Mucosa of descending colon (tissue), 3 donors: ENCODE measurements at places on chromosomes 5 and 9.

GRCh38 chr5:116315531-116315930, 230.7 kb downstream of the COMMD10 start:
- no peak for DNase-seq

DNA sequence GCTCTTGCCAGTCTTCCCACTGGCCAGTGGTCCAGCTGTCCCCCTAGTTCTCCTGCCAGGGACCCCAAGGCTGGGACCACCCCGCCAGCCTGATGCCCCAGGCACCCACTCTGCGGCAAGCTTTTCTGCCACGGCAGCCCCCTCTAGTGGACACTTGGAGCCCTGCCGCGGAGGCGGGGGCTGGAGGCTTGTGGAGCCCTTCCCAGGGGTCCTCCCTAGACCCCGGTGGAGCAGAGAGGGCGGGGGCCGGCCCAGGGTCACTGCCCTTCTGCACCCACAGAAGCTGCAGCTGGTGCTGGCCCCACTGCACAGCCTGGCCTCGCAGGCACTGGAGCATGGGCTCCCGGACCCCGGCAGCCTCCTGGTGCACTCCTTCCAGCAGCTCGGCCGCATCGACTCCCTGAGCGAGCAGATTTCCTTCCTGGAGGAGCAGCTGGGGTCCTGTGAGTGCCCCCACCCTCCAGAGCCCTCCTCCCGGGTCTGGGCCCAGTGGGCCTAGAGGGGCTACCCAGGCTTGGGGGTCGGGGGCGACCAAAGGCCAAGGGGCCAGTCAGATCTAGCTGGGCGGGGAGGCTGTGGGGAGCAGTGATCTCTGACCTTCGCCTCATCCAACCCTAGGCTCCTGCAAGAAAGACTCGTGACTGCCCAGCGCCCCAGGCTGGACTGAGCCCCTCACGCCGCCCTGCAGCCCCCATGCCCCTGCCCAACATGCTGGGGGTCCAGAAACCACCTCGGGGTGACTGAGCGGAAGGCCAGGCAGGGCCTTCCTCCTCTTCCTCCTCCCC, 9.1 kb downstream of the EGFL7 start:
- peak; percentile 57 for DNase-seq

DNA sequence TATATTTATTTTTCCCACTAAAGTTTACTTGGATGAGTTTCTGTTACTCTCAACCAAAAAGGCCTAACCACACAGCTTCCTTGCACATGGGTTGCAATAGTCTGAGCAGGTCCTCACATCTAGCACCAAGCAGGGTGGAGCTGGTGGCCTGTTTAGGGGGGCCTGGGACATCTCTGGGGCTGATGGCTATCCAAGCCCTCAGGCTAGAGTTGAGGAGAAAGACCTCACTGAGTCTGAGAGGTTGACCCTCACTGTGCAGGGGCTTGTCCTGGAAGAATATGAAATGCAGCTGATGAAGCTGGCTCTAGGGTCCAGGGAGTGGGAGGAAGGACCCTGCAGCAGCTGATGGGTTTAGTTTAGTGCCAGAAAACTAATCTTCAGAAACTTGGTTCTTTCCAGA, 217.1 kb upstream of the MVB12B start:
- no peak for DNase-seq

DNA sequence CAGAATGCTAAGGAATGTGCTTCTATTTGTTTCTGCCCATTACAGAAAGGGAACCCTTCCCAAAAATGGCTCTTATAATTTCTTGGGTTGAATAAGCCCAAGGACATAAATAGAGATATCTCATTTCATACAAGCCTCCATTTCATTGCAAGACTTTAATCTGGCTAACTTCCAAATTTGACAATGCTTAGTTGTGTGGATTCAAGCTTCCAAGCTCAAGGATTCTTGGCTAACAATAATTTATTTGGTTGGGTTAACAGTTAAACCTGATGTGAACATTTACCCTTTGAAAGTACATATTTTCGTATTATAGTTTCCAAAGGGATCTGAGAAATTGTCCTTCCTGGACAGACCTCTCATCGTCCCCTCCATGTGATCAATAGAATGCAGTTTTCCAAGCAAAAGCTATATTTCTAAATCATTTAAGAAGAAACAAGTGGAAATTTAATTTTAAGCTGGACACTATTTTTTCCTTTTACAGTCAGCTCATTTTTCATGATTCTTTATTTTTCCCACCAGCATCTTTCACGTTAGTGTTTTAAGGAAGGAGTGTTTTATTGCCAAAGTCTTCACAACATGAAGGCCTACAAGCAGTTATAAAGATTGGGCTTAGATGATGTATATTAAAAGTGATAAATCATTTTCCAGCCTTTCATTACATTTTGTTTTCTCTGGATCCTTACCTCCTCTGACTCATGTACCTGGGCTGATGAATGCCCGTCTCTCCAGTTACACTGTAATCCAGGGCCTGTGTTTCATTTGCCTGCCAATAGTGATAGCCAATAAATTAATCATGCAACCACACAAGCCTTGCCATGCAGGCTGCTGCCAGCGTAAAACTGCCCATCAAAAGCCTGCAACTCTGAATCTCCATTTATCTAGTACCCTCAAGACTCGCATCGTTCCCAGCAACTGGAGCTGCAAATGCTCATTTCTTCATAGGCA, 176.7 kb downstream of the NTRK2 start:
- no peak for DNase-seq

DNA sequence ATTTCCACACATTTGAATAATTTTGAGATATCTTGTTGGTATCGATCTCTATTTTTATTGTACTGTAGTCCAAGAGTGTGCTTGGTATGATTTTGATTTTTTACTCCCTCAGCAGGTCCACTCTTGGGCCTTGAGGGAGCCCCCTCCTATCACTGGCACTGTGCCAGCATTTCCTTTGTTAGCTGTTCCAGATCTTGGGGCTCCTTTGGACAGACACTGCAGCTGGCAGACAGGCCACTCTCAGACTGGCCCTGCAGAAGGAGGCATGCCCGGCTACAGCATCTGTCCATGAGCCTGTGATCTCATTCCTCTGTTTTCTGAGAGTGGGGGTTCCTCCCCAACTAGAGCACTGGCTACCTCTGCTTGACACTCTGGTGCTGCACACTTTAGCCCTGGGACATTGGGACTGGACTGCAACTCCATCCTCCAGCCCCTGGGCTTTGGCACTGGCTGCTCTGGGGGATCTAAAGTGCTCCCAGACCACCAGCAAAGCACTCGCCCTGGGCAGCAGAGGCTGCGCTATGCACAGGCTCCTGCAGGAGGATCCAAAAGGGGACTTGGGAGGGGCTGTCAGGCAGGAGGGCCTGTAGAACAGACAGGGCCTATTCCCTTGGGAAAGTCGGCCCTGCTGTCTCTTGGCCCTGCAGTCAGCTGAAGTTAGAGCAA, 271.3 kb upstream of the DMAC1 start:
- DNase-seq: no peak

GRCh38 chr5:143119291-143119769, 284.2 kb downstream of the NR3C1 start:
- DNase-seq: no peak

DNA sequence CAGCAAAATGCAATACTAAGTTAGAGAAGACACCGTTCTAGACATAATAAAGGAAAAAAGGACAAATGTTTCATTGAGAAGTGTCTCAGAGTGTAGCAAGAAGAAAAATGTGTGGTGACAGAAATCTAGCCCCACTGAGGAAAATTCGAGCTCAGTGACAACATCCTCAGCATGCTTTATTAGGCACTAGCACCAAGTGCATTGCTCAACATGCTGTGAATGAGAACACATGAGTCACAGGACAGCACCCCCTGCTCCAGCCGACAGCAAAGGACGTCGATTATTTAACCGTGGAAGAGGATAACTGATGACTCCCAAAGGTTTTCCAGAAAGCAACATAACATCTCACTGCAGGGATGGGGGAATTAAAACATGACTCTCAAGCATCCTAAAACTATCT, 182.7 kb downstream of the GNAQ start:
- no peak for DNase-seq

DNA sequence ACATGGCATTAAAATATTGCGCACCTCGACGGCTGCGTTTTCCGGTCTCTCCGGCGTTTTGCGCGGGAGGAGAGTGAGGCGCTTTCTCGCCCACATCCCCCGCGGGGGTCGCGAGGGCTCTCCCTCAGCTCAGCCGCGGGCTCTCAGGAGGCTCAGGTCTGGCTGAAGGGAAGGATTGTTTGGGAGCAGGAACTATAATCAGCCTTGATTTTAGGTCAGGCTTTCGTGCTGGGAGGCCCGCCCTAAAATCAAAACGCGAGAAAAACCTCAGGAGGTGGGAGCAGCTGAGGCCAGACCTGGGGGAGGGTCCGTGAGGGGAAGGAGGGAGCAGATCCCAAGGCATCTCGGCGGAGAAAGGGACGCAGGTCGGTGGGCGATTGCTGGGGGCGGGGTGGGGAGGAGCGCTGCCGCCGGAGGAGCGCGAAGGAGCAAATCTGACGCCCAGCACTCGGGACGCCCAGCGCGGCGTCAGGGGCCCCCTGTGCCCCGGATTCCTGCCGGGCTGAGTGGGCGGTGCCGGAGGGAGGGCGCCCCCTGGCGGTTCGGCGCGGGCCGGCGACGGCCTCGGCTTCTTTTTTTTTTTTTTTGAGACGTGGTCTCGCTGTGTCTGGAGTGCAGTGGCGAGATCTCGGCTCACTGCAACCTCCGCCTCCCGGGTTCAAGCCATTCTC, 18.7 kb upstream of the RNF130 start:
- peak; percentile 83 for DNase-seq
